ENCODE measurements at places on chromosomes 1 and 21.

GRCh38 chr1:1094981-1095380 is 20.9 kb upstream of the RNF223 start:
- no peak for DNase-seq

DNA sequence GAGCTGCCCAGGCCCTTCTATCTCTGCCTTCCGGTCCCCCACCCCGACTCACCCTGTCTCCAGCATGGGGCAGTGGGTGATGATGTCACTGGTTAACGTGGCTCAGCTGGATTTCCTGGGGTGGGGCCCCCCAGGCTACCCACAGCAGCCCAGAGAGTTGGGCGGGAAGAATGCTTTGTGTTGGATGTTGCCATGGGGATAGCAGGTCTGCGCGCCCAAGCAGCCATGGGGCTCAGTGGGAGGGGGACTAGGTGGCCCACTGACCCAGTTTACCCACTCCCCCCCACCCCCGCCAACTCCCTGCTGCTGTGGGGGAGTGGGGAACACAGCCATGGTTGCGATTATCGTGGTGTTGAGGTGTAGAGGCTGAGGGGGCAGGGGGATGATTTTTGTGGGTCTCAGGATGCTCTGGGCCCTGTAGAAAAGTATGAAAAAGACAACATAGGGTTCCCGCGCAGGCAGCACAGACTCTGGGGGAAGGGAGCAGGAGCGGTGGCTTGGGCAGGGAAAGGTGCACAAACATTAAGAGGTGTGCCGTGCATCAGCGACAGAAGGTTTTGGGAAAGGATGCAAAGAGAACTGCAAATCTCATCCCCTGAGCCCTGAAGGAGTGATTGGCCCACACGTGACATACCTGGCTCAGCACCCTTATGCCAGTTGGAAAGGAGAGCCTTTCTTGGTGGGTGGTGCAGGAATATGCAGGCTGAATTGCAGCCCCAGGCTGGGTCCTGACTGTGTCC is 8.5 kb downstream of the CELSR2 start:
- DNase-seq: no peak

- peak; percentile 59 for DNase-seq
These were observed 18.8 kb downstream of the KYAT3 start for GRCh38 chr1:88973520-88974137.

DNA sequence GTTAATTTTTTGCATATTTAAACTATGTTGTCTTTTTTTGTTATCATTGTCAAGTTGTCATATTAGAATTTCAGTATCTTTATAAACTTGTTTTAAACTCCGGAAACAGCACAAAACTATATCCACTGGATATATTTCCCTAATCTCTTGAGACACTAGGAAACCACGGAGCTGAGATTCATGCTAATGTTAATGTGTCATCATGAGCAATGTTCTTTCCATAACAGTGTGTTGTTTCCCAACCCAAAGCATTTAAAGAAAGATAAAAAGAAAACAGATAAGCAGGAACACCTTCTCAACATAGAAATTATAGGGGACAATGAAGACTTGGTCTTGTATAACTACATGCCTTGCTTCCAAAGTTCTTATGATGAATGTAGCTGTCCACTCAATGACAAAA is 626.2 kb upstream of the TMPRSS15 start:
- DNase-seq: no peak

DNA sequence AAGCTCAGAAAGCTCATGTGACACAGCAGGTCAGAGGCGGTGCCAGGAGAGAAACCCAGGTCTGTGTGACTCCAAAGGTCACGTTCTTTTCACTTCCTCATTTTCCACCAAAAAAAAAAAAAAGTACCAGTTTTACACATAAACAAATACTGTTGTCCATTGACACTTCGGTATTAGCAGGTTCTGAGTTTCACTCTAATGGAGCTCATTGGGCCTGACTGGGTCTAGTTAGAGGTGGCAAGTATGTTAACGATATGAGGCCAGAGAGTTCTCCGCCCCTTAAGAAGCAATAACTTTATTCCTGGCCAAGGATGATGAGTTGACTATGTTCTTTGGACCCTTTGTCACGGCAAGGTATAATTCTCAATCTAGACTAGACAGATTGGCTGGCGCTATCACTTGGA is 30.0 kb upstream of the SDE2 start:
- DNase-seq: peak; percentile 19

GRCh38 chr1:36304521-36304920 is 1.6 kb upstream of the SH3D21 start:
- DNase-seq: no peak

DNA sequence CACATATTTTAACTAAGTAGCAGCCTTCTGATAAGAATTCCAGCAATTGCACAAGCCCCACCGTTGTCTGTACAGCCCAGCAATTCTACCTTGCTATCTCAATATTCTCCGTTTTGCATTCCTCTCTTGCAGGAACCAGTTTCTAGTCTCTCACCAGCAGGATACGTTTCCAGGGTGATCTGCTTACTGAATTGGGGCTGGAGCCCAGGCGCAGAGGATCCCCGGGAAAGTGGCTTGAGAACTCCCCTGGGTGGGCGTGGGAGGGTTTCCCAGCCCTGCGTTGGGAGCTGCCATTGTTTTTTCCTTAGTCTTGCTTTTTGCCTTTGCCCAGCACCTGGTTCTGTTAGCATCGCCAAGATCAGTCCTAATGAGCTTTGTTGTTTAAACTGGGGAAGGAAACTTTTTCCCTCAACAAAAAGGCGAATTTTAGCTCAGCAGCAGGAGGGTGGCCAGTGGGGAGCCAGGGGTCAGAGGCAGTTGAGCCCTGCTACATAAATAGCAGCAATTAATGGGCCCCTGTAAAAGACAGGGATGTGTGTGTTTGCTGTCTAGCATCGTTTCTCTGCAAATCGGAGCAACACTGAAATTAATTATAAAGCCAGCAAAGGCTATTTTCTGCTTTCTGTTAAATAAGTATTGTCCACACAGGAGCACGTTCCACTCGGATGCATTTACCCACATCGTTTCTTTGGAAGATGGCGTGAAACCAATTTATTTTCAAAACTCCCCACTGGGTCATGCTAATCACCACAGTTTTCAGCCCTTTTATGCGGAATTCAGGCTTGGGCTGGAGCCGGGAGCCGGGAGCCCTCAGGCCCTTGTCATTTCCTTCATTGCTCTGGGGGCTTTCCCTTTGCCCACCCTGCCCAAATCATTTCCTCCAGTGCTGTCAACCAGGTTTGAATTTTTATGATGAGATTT is 36.6 kb downstream of the HUNK start:
- no peak for DNase-seq

DNA sequence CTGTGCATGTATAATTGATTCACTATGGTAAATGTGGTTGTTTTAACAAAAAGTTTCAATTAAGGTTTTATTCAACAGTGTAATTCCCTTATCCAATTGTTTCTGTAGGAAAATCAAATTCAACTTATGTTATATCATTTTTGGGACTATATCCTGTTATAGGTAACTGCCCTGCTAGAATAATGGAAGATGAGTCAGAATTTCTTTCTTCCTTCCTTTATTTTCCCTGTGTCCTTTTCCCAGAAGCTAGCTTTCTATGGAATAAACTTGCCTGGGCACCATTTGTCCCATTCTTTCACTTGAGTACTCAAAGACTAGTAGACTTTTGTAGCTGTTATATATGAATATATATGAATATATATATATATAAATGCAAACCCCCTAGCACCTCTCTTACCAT is 301.3 kb downstream of the TM2D1 start:
- DNase-seq: no peak

DNA sequence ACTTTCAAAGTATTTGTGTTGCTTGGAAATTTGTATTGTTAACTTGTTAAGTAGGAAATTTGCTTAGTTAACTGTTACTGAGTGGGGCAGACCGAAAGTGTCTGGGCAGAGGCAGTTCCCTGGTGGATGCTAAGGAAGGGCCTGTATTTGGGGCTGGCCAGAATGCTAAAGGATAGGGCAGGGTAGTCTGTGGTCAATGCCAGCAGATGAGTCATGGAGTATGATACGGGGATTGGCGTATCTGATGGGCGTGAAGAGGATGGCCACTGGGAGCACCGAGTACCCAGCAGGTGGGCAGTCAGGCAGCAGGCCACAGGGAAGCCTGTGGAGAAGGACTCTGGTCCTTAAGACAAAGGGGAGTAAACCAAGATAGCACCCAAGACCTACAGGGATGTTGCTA is 46.6 kb upstream of the SCAF4 start:
- no peak for DNase-seq

DNA sequence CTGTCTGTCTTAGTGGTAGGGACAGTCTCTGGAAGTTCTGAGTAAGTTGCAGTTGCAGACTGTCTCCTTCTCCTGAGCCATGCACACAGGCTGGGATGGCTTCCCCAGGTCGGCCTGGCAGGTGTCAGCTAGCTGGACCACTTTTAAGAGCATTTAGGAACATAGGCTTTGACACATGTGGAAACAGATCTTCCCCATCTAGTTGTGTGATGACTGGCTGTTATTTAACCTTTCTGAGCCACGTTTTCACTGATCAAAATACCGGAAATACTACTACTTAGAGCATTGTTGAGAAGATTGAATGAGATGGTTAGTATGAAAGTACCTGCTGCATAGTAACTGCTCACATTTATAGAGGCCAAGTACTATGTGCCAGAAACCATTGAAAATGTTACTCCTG is 6.2 kb upstream of the MAPKAPK2 start:
- no peak for DNase-seq

- DNase-seq: peak; percentile 97
These were observed at the start of gene LRRC42 for GRCh38 chr1:53946252-53947171. TSS of gene LRRC42 (plus strand) at chr1:53946350. CDS start at chr1:53952000, 5,650 bp downstream.

DNA sequence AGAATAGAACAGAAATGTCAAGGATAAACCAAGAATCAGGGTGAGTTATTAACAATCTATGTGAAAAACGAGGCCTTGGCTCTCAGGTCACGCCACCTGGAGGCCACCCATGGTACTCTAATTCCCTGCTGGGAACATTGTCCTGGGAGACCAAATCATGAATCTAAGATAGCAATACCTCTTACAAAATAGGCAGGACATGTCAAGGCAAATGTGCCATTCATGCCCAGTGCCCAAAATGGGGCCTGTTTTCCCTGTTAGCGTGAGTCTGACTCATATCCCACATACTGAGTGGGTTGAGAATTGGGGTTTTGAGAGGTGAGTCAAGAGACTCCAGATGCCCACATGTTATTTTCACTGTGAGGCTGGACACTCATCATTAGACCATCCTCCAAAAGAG is 380.8 kb downstream of the HHIPL2 start:
- DNase-seq: peak; percentile 48
